ENCODE measurements at places on chromosomes 12 and 14.

DNA sequence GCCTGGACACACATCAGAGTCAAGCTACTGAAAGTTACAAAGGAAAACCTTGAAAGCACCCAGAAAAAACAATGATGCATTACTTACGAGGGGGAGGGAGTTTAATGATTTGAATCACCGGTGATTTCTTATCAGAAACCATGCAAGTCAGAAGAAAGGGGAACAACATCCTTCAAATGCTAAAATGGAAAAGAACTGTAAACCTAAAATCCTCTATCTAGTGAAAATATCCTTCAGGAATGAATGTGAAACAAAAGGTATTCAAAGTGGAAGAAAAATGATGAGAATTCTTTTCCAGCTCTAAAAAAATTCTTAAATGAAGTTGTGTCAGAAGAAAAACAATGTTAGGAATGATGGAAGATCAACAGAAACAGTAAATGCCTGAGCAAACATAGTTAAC, 16.8 kb downstream of the SCAF11 start:
- no peak for DNase-seq

- DNase-seq: no peak
Observed at GRCh38 chr12:85956081-85956480, 82.0 kb downstream of the NTS start.

- no peak for DNase-seq
Observed at GRCh38 chr12:118436986-118437385, 60.6 kb downstream of the SUDS3 start.

- no peak for DNase-seq
Observed at GRCh38 chr12:109999649-109999971, 380 bp downstream of the ANKRD13A start.

DNA sequence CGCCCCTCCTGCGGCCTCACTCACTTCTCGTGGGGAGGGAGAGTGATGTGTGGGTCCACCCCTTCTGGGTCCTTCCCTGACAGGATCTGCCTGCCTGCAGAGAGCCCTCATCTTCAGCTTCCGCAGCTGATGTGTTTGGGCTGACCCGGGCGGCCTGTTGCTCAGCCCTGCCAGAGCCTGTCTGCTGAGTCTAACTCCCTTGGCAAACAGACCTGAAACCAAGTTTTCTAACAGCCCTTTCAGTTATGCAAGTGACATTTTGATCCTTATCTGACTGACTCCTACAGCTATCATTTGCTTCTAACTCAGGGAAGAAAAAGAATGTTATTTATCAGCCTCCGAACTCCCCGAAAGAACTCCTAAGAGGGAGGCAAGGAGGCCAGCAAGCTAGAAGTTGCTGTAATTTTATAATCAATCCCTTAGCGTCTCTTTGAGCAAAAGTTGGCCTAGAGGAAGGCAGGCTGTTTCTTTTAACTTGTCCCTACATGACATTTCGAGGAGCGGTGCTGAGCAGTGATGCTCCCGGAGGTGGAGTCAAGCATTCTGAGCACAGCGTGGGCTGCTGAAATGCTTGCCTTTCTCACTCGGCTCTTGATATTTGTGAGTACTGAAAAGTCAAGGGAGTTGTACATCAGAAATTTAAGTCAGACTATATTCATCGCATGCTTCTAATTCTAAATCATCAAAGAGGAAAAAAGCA, 31.5 kb upstream of the CACNA2D4 start:
- DNase-seq: no peak

DNA sequence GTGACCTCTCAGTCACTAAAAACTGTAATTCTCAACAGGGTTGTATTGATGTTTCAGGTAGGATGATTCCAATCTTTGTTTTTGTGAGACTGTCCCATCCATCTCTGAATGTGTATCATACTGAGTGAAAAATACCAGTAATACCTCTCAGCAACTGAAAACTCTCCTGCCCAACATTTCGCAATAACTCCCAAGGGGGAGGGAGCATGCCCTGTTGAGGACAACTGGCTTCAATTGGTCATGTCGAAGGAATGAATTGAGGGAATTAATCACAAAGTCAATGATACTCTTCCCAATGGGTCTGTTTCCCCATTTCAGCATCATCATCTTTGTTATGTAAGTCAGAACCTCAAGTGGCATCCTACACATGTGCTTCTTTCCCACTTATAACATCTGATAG, 102.4 kb upstream of the E2F7 start:
- no peak for DNase-seq

DNA sequence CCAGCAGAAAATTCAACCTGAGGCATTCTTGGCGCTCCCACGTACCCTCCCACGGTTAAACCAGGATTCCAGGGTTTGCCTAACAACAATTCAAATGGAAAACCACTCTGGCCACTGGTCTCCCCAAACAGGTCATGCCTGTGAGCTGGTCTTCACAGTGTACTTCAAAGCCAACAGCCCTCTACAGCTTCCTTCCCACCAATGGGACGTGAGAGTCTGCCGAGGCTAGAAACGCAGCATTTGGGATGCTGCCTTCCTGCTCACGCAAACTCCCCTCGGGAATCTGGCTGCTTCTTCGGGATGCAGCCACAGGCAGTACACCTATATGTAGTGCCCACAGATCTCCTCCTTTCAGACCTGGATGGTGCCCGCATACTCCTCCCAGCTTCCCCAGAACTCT, 149.1 kb downstream of the KLHL28 start:
- DNase-seq: no peak

- no peak for DNase-seq
Observed at GRCh38 chr12:18320976-18321375, 59.7 kb downstream of the PIK3C2G start.

- DNase-seq: no peak
Observed at GRCh38 chr14:78754059-78754458, 583.9 kb downstream of the NRXN3 start.

- no peak for DNase-seq
Observed at GRCh38 chr12:114820796-114821195, 136.8 kb upstream of the TBX3 start.

- DNase-seq: no peak
Observed at GRCh38 chr12:42809226-42809625, 219.7 kb upstream of the PRICKLE1 start.

DNA sequence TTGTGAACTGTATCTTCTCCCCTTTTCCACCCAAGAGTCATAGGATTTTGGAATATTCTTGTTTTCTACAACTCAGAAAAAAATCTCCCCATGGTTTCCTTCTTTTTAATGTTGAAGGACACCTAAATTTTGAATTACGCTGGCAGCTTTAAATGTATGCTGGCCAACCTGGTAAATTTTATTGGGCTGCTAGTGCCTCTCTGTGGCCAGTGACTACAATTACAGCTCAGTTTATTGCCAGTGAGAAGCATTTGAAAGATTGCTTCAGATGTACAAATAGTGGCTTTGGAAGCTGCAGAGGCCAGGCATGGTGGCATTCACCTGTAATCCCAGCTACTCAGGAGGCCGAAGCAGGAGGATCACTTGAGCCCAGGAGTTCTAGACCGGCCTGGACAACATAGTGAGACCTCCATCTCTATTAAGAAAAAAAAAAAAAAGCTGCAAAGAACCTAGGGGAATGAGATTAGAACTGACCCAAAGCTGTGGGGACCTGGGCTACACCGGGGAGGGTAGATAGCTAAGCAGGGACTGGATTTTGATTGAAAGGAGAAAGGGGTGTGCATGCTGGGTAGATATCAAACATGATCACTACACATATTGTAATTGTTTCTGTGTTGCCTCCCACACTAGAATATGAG, 7.6 kb upstream of the RAB21 start:
- no peak for DNase-seq

DNA sequence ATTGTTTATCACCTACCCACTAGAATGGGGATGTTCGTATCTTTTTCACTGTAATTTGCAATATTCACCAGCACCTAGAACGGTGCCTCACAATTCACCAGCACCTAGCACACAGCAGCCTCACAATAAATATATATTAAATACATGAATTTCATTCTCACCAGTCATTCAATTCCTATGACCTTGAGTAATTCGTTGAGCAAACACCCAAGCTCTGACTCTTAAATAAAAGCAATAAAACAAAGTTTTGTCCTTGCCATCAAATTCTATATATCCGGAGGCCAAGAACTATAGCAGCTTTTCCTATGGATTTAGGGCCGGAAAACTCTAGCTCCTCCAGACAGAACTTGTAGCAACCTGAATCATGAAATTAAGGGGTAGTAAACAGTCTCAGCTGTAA, 981 bp downstream of the VTI1B start:
- DNase-seq: no peak

- DNase-seq: no peak
Observed at GRCh38 chr12:100993916-100994450, 199.4 kb downstream of the ANO4 start.

GRCh38 chr12:83031196-83031595, 344.5 kb downstream of the TMTC2 start:
- no peak for DNase-seq

GRCh38 chr12:6336889-6337853, 4.7 kb downstream of the TNFRSF1A start:
- peak; percentile 45 for DNase-seq

DNA sequence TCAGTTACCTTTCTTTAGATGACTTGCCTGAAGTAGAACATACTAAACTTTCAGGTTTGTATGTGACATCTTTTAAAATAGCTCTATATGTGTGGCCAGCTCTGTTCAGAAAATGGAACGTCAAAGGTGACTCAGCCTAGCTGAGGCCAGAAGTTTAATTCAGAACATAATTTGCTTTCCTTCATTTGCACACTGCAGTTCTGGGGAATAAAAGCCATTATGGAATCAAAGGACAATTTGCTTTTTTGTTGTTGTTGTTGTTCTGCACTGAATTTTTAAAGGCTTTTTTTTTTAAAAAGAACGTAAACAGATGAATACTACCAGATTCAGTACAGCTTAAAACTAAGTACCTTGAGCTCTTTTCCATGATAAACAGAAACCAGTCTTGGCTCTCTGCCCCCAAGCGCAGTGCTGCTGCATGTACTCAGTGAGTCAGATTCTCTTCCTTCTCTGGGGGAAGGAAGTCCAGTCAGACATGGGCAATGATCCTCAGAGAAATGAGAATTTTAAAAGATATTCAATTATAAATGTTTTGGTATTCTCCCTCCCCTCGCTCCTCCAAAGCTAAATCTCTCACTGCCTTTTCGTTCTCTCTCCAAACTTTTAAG, 644.2 kb downstream of the NOVA1 start:
- DNase-seq: no peak

- DNase-seq: no peak
Observed at GRCh38 chr12:90990611-90991010, 14.2 kb downstream of the EPYC start.

GRCh38 chr12:23536293-23536692, 413.2 kb downstream of the SOX5 start:
- no peak for DNase-seq
